Activated B cell treated with CpG ODN at 0.5 μM for 24 hours (primary cell): ENCODE measurements at places on chromosomes 3 and 15. TPM values are rescaled to one million over a fixed set of nuclear protein-coding genes. Genes with fewer than 3 reads are reported as not detected.

GRCh38 chr15:69665641-69666111 lies 213.1 kb downstream of the RPLP1 start:
- no peak for DNase-seq

DNA sequence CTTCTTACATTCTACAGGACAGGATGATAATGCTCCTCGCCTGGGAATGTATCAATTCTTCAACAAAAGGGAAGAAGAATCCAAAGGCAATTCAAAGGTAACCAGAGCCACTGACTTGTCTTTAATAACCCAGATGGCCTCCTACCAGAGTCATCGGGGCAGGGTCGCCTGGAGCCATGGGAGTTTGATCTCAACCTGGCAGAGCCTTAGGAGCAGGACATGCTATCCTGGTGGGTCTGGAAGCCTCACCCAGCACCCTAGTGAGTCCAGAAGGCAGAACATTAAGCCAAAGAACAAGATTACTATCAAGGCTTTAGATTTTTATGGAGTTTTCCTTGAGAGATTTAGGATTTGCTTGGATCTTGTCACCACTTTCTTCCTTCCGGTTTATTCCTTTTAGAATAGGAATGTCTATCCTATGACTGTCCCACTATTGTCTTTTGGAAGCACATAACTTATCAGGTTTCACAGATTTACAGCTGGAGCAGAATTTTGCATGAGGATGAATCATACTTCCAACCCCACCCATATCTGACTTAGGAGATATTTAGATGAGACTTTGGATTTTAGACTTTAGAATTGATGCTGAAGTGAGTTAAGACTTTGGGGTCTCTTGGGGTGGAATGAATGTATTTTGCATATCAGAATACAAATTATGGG lies 330.3 kb upstream of the GOLIM4 start:
- no peak for DNase-seq

- DNase-seq = no peak
Measured at GRCh38 chr15:71079208-71080044, 35.8 kb upstream of the THSD4 start.

DNA sequence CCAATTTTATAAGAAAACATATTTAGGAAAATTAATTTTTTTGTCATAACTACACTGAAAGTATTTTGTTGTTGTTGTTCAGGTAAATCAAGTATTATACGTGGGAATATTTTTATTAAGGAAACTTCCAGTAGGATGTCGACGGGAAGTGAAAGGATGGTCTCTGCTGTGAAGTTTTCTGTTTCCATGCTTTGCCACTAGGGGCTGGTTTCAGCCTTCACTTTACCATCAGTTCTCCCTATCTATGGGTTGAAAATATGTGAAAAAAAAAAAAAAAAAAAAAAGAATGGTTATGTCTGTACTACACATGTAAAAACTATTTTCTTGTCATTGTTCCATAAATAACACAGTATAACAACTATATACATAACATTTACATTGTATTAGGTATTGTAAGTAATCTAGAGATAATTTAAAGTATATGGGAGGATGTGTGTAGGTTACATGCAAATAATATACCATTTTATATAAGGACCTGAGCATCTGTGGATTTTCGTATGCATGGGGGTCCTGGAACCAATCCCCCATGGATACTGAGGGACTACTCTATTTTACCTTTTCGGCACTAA lies 136.7 kb downstream of the SMAD6 start:
- DNase-seq = no peak

- DNase-seq = no peak
Measured at GRCh38 chr3:155605571-155605970, 139.3 kb downstream of the PLCH1 start.

GRCh38 chr3:138950006-138950644 lies 3.1 kb downstream of the FOXL2NB start:
- no peak for DNase-seq

- no peak for DNase-seq
Measured at GRCh38 chr15:70087708-70088352, 9.9 kb downstream of the TLE3 start.

DNA sequence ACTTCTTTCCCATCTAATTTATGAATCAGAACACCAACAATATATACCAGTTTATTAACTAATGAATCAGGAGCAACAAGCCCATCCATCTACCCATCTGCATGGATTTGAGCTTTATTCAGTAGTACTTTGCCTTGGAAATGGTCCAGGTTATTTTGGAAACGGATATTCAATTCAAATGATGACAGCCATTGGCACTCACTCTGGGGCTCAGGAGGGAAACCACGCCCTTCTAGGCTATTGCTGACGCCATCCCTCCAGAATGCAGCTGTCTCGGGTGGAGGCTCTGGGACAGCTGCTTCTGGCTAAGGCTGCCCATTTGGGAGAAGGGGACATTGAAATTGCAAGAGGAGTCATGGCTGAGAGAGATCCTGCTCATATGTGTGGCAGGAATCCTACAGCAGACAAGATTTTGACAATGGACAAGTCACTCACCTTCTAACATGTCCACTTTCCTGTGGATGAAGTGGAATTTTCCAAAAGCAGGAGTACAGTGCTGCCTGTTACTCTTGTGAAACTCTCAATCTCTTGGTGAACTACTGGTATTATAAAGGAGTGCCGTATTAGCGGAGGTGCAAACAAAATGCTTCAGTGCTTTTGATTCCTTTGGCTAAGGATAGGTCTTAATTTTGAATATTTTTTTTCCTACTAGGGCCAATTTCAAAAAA lies 29.3 kb upstream of the TRAK1 start:
- no peak for DNase-seq

DNA sequence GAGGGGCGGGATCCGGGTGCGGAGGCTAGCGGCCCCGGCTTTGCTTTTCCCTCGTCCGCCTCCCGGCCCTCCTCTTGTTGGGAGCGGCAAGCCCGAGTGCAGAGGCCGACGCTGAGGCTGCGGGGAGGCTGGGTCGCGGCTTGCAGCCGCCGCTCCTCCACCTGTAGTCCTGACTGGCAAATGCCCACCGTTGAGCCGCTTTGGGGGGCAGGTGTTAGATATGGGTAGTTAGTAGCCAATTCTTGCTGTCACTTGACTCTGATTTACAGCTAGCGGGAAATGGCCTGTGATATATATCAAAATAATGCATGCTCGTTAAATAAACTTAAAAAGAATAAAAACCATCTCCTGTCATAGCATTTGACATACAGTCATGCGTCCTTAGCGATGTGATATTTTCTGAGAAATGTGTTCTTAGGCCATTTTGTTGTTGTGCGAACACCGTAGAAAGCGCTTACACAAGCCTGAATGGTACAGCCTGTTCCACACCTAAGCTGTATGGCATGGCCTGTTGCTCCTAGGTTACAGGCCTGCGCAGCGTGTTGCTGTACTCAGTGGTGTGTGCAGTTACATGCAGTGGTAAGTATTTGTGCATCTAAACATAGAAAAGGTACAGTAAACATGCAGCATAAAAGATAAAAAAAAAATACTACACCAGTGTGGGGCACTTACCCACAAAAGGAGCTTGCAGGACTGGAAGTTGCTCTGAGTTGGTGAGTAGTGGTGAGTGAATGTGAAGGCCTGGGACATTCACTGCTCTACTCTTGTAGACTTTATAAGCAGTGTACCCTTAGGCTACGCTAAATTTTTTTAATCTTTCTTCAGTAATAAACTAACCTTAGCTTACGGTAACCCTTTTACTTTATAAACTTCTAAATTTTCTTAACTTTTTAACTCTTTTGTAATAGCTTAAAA lies 873 bp downstream of the CAPN7 start:
- no peak for DNase-seq

ARGFX gene
- total RNA-seq = not detected in 2 replicates

RHOV gene
- total RNA-seq = 0.27 TPM in 1 of 2 replicates, not detected in the other

EFCC1 gene
- total RNA-seq = not detected in 2 replicates
